ENCODE measurements at places on chromosomes 11 and 22.
A peak's percentile ranks its signal among the peaks of the same experiment; 100 is the strongest.

GRCh38 chr22:30371981-30372380 lies 15.2 kb downstream of the CCDC157 start:
- DNase-seq, result no peak

DNA sequence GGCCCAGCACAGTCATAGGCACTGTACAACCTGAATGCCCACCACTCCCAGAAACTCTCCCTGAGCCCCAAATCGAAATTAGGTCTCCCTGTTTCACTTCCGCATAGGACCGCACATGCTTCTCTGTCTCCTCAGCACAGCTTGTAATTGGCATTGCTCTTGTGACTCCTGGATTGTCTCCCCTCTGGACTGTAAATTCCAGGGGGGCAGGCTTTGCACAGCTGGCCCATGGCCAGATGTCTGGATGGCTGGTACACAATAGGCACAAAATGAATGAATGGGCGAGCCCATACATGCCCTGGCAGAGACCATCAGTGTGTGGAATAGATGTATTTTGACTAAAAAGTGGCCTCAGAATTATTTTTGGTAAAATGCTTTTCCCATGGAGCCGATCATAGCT lies 63.3 kb upstream of the PHF21B start:
- DNase-seq, result no peak

DNA sequence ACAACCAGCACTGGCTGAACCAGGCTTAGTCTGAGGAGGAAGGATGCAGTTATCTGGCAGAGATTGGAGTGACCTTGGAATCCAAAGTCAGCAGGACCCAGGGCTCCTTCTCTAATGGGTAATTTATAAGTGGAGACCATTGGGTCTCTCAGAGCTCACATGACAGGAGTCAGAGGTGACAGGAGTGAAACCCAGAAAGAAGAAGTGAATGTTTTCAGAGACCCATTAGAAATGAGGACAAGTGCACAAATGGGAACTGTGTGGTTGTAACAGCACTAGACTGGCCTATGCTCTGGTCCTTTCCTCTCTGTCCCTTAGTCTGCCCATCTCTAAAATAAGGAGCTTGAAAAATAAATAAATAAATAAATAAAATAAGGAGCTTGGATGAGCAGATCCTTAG lies 107.4 kb downstream of the SERGEF start:
- no peak for DNase-seq

DNA sequence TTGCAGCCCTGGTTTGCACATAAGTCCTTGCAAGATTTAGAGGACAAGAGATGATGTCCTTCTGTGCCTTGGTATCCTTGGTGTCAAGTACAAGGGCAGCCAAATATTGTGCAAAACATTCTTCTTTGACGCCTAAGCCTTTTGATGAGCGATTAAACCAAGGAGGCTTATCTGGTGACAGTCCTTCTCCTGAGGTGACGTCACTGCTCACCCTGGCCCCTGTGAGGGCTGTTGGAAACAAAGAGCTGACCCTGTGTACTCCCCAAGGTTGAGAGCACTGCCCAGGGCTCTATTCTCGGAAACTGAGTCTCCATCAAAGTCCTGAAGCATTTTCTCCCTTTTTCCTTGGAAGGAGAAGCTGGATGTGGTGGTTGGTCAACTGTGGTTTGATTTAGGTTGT lies 4.7 kb upstream of the GRAMD1B start:
- no peak for DNase-seq

DNA sequence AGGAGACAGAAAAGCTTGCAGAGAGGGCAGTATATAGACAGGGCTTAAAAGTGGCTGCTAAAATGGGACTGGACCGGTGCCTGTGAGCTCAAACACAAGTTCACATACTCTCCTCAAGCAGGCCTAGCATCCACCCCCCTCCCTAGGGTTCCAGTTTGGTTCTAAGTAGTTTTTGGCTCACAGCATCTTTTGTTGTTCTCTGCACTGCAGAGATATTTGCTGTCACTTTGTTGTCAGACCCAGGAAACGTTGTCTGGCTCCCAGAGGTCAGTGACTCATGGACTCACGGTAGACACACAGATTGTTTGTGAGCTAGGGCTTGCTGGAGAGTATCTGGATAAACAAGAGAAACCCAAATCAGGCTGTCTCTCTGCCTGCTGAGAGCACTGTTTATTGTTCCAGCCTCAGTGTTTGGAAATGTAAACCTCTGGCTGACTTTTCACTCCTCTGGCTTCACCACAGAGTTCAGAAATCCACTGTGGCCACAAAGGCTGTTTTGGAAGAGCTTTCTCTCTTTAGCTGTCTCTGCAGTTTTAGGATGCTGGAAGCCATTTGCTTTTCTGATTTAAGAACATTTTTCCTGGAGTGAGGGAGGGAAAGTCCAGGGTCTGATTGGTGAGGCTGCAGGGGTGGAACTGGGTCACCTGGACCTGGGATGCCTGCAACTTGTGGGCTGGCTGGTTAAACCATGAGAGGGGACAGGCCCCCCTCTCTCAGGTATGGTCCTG lies 303.7 kb upstream of the PLET1 start:
- DNase-seq, result peak; percentile 88

DNA sequence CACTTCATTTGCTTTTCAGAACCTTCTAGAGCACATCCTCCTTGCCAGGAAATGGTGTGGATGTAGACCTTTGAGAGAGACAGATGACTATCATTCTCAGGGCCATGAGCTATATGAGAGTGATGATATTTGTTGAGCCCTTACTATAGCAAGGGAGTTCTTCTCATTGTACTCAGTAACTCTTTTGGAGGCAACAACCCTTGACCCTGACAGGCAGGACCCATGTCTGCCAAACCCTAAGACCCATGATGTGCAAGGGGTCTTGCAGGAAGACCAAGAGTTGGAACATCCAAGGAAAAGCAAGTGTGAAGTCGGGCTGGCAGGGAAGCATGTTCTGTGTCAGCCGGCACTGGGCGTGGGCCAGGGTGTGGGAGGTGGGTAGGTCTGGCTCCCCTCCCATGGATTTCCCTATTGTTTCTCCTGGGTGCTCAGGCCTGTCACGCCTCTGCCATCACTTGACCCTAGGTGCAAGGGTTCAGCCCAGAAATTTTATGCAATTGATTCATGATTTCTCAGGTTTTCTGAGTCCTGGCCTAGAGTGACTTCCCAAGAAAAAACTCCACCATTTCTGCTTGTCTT lies 1.2 kb downstream of the FOLR3 start:
- no peak for DNase-seq

DNA sequence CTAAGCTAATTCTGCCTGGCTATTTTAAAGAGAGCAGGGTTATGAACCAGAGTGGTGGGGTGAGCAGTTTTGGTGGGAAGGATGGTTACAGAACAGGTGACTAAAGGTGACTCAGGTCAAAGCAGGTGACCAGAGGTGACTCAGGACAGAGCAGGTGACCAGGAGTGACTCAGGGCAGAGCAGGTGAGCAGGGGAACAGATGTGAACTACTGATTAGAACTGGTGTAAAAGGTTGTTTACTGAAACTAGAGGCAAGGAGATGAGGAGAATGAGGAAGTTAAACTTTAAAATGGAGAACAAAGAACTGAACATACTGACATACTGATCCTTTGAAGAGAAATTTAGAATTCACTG lies 15.4 kb upstream of the HYLS1 start:
- no peak for DNase-seq

GRCh38 chr11:114258696-114259095 lies 37.5 kb upstream of the NNMT start:
- no peak for DNase-seq

GRCh38 chr11:76621466-76621865 lies 49.1 kb downstream of the LRRC32 start:
- DNase-seq, result no peak

DNA sequence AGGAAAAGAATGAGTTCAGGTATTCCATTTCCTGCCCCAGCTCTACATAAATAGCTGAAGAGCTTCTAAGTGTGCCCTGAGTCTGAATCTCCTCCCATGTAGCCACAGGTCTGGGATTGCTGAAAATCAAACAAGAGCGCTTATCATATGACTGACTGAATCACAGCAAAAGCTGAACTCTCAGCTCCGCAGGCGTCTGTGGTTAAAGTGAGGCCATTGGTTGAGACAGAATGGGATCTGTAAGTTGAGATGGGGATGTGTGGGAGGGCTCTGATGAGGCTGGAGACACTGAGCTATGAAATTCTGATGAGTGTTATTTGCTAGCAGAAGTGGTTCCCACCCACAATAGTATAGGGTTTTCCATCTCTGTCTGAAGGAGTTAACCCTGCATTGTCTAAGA lies 637.0 kb downstream of the OPCML start:
- peak; percentile 57 for DNase-seq

GRCh38 chr11:32643526-32643925 lies 59.9 kb downstream of the EIF3M start:
- peak; percentile 55 for DNase-seq

DNA sequence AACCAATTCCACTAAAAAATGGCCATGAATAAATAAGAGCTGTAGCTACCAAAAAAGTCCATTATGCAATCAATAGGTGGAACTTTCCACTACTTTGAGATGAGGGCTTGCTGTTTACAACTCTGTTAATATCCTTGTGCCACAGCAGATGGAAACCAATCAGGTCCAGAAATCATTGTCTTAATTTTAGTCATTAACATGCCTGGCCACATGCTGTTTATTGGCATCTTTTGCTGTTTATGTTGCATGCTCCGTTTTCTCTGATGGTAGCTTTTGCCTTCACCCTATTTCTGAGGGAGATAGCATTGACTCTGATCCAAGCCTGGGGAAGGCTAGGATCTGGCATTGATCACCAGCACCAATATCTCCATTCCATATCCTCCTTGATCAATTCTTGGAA lies 192.9 kb upstream of the SEZ6L start:
- DNase-seq, result no peak

DNA sequence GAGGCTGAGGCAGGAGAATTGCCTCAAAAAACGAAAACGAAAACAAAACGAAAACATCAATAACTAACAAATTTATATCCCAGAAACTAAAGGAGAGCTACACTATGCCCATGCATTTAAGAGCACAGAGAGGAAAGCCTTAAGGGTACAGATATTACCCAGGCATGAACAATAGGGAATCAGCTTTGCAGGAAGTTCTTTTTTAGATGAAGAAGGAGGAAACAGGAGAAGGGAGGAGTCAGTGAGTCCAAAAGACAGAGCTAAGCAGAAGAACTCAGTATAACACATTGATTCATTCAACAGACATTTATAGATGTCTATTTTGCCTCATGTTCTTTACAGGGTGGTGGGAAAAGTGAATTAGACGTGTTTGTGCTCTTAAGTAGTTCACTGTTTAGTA lies 8.3 kb downstream of the MRPL17 start:
- DNase-seq, result no peak

GRCh38 chr22:39299829-39300178 lies 19.6 kb downstream of the RPL3 start:
- peak; percentile 65 for DNase-seq

Measured in M059J (cell line).